ENCODE measurements at places on chromosomes 7 and 10. TPM values are rescaled to one million over a fixed set of nuclear protein-coding genes. Genes with fewer than 3 reads are reported as not detected.

The FOXP2 gene
- total RNA-seq: 28.2 TPM

The TMEM178B gene
- total RNA-seq: 29.6 TPM

- H3K36me3 ChIP-seq: no peaks in the 10 kb centered on the region
- H3K27ac ChIP-seq: no peak within 1 kb of the TSS
- H3K4me3 ChIP-seq: no peak within 1 kb of the TSS
- H3K4me1 ChIP-seq: no peaks in the 10 kb centered on the region
- DNase-seq: no peak
Measured at GRCh38 chr7:101200862-101201599, at the start of gene MOGAT3. Gene MOGAT3, minus strand, starts transcription at chr7:101201036. Its CDS starts 182 bp downstream, at chr7:101200854.

The ZP3 gene
- 0.39 TPM for total RNA-seq

- H3K27ac ChIP-seq: no peak overlapping the region
- no peaks in the 10 kb centered on the region for H3K27me3 ChIP-seq
- H3K4me1 ChIP-seq: no peaks in the 10 kb centered on the region
- no peak for DNase-seq
- H3K4me3 ChIP-seq: no peak overlapping the region
- H3K36me3 ChIP-seq: no peaks in the 10 kb centered on the region
Measured at GRCh38 chr7:64626083-64626469, 39.9 kb upstream of the ZNF107 start.

GRCh38 chr7:75966190-75966961 is 28.0 kb downstream of the TMEM120A start:
- H3K27me3 ChIP-seq: no peaks in the 10 kb centered on the region
- peaks cover 14% of the 10 kb centered on the region for H3K4me1 ChIP-seq
- DNase-seq: no peak
- no peak overlapping the region for H3K4me3 ChIP-seq
- peaks cover 11% of the 10 kb centered on the region for H3K36me3 ChIP-seq

DNA sequence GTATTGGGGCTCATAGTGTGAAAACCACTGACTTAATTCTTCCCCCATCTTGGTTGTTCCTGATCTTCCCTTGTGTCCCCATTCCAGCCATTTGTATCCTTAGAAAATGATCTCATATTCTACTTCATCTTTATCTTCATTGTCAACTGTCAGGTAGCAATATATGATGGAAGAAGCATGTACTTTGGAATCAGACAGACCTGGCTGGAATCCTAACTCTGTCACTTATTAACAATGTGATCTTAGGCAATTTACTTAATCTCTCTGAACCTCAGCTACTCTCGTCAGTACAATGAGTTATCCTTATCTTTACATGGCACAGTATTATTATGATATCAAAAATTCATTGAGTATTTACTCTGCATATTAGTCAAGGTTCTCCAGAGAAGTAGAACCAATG is 10.1 kb downstream of the CFTR start:
- H3K4me1 ChIP-seq: no peaks in the 10 kb centered on the region
- no peaks in the 10 kb centered on the region for H3K27me3 ChIP-seq
- H3K36me3 ChIP-seq: no peaks in the 10 kb centered on the region
- no peak for DNase-seq
- no peak overlapping the region for H3K4me3 ChIP-seq

The ERVW-1 gene
- not detected for total RNA-seq

The SFTPA2 gene
- total RNA-seq: not detected

DNA sequence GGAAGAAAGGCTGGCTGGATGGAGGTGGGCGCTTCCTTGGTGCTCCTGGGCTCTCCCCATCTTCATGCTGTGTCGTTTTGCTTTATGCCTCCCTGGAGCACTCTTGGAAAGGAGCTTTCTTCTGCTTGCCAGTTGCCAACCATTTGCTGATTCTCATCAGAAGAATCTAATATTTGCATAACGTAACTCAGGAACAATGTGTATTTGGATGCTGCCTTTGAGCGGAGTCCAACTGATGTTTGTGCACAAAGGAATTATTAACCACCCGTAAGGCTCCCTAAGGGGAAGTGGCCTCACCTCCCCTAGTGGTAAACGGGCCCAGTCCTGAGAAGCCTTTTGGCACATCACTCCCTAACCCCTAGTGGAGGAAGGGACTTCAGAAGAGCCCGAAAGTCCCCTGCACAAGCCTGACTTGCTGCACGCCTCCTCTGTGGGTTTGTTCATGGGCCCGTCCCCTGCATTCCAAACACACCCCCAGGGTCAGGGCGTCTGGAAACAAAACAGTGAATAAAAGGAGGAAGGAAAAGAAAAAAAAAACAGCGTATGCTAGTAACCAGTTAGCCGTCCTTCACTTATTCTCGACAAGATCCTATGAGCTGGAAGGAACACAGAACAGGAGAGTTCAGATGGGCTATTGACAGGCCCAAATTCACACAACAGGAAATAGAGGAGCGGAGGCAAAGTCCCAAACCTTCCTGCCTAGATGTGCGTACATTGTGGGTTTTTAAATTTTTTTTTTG is 602.2 kb downstream of the LRMDA start:
- no peaks in the 10 kb centered on the region for H3K27me3 ChIP-seq
- H3K36me3 ChIP-seq: no peaks in the 10 kb centered on the region
- H3K4me3 ChIP-seq: no peak overlapping the region
- DNase-seq: no peak
- no peaks in the 10 kb centered on the region for H3K4me1 ChIP-seq
- H3K27ac ChIP-seq: no peak overlapping the region

The CFAP58 gene
- 1.3 TPM for total RNA-seq

The FAM25C gene
- total RNA-seq: not detected

The NPSR1 gene
- not detected for total RNA-seq

GRCh38 chr10:72846238-72846637 is 47.3 kb upstream of the OIT3 start:
- H3K36me3 ChIP-seq: no peaks in the 10 kb centered on the region
- H3K4me3 ChIP-seq: no peak overlapping the region
- no peaks in the 10 kb centered on the region for H3K27me3 ChIP-seq
- no peaks in the 10 kb centered on the region for H3K4me1 ChIP-seq
- no peak overlapping the region for H3K27ac ChIP-seq

GRCh38 chr10:970311-971149 is 17.7 kb upstream of the GTPBP4 start:
- peaks cover 47% of the 10 kb centered on the region for H3K4me1 ChIP-seq
- no peak overlapping the region for H3K4me3 ChIP-seq
- no peaks in the 10 kb centered on the region for H3K27me3 ChIP-seq

The PRRT4 gene
- 0.78 TPM for total RNA-seq

The LEP gene
- total RNA-seq: 0.40 TPM

GRCh38 chr10:95536894-95537541 is 24.2 kb downstream of the SORBS1 start:
- H3K27ac ChIP-seq: no peak overlapping the region
- no peak overlapping the region for H3K4me3 ChIP-seq
- H3K4me1 ChIP-seq: no peaks in the 10 kb centered on the region
- no peak for DNase-seq
- no peaks in the 10 kb centered on the region for H3K36me3 ChIP-seq

Data from thyroid gland (tissue), 4 donors.